ENCODE measurements at places on chromosomes 1 and 21.

DNA sequence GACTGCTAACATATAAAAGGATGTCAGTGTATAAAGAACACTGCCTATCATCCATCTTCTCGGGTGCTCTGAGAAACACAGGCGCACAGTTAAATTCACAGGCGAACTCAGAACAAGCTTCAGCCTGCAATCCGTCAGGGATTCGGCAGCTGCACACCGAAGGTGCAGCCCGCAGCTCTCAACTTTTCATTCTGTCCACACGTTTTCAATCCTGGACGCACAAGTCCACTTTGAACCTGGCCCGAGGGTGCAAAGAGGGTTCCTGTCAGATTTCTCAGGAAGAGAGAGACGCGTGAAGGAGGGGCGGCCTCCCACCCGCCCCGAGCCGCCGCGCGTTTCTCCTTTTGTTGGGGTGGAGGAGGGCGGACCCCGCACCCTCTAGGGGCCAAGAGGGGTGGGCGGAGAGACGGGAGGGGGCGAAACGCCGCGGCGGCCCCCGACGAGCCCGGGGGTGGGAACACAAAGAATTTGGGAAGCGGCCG, 724 bp downstream of the DOCK7 start:
- DNase-seq: no peak

DNA sequence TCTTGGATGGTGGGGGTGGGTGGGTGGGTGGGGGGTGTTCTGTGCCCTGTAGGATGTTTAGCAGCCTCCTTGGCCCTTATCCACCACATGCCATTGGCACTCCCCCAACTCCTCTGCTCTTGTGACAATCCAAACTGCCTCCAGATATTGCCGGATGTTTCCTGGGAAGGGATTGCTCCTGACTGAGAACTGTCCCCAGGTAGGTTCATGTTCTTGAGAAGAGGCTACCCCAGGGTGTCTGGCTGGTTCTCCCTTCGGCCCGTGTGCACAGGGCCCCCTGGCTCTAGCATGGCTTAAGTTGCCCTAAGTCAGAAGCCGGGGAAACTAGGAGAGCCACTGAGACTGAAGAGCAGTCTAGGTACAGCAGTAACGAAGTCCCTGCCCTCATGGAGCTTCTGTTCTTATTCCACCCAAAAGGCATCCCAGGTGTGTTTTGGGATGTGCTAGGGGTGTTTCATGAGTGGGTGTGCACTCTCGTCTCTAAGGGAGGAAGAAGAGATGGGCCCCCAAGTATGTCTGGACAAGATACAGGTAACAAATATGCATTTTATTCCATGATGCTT, 19.8 kb upstream of the THRAP3 start:
- no peak for DNase-seq

GRCh38 chr1:10361515-10361914, 37.3 kb upstream of the PGD start:
- DNase-seq: no peak

DNA sequence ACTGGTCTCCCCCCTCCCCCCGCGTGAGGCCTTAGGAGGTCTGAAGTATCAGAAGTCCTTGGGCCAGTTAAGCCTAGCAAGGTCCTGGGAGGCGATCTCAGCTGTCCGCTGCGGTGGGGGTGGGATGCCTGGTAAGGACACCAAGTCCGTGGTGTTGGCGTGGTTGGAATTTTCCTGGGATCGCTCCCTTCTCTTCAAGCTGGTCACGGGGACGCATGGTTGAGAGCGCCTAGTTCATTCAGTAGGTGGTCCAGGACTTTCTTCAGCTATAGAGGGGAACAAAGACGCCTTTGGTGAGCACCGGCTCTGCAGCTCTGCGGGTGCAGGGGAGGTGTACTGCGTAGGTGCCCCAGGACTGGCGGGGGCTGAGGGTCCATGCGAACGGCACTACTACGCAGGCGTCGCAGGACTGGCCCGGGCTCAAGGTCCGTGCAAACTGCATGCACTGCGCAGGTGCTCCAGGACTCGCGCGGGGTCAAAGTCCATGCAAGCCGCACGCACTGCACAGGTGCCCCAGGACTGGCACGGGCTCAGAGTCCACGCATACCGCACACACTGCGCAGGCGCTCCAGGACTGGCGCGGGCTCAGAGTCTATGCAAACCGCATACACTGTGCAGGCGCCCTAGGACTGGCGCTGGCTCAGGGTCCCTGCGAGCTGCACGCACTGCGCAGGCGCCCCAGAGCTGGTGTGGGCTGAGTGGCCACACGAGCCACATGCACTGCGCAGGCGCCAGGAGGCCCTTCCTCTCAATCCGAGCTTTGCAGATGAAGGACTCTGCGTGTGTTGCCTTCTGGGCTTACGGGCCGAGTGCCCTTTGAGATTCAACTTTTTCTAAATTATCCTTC, 36.6 kb upstream of the HMGN1 start:
- DNase-seq: no peak

GRCh38 chr1:241217516-241217915, 139.5 kb downstream of the RGS7 start:
- no peak for DNase-seq

DNA sequence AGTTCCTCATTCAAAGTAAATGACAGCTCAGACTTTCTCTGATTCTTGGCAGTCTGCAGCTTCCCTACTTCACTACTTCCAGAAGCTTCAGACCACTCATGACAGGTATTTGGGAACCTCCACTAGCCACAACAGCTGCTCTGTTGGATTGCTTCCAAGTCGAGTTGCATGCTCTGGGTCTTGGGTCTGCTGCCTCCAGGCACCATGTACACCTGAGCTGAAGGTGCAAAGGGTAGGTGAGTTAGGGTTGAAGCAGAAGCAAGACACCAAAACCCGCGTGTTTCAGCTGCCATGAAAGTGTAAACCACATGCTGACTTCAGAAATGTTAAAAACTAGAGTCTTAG, 62.7 kb downstream of the ZNF684 start:
- DNase-seq: no peak

- DNase-seq: no peak
These were observed 54.0 kb upstream of the CNN3 start for GRCh38 chr1:94980582-94981574.
